ENCODE measurements at places on chromosomes 5 and 9.

DNA sequence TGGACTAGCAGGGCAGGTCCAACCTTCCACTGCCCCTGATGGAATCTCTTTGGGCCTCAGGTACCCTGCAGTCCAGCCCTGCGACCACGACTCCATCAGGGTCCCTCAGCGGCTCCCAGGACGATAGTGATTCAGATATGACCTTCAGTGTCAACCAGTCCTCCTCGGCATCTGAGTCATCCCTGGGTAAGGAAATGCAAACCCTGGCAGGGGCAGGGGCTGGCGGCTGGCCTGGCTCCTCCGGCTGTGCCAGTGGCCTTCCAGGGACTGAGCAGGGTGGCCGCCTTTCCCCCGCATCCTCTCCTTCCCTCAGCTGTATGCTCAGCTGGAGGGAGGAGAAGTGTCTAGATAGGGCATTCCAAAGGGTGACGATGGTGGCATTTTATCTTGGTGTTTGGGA, 45.0 kb downstream of the NEURL1B start:
- no peak for DNase-seq

- DNase-seq = no peak
Observed at GRCh38 chr5:149453618-149454415, 74.7 kb upstream of the IL17B start.

DNA sequence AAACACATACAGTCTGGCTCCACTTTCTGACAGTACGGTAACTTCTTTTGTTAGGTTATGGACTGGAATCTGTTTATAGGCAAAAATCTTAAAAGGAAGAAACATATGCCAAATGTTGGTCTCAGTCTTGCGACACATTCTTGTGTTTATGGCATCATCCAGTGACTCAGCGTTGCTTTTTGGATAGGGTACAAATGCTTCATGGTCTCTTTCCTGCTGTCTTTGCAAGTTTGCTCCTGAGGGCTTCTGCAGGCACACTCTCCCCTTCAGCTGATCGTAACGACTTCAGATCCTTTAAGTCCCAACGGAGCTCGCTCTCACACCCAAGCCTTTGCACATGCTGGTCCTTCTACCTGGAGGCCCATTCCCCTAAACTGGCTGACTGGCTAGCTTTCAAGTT, 23.6 kb upstream of the TNFSF8 start:
- peak; percentile 67 for DNase-seq

- no peak for DNase-seq
Observed at GRCh38 chr5:179732918-179733771, 523 bp downstream of the MAML1 start.

DNA sequence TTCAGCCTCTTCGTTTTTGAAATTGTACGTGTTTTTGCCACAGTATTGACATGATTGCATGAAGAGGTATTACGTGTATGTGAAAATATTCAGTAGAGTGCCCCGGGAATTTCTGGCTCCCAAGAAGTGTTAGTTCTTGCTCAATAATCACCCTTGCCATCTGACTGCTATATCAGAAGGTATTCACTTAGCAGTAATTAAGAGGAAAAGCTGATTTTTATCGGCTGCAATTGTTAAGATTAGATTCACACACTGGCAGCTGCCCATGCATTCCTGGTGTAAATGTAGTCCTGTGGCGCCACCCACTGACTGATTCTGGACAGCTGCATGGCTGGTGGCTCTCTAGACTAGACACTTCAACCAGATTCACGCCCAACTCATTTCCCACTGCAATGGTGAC, 440.1 kb upstream of the ADAMTS16 start:
- DNase-seq = peak; percentile 2

DNA sequence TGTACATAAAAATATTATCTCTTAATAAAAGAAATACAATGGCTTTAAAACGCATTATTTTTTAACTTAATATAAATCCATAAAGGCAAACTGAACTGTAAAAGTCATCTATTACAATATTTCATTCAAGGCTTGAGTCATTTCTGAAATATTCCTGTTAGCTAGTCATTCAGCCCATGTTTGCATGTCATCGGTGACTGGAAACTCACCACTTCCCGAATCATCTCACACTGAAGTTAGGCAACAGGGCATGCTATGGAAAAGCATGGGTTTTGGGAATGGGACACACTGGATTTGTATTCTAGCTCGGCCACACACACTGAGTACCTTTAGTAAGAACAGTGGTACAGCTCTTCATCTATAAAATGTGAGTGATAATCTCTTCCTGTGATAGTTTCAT, 691.1 kb upstream of the C9orf72 start:
- peak; percentile 50 for DNase-seq

GRCh38 chr9:104977580-104977979, 49.6 kb upstream of the ABCA1 start:
- no peak for DNase-seq

- DNase-seq = no peak
Observed at GRCh38 chr5:113378081-113378480, 56.7 kb downstream of the TSSK1B start.

GRCh38 chr9:72985746-72986145, 32.9 kb upstream of the ALDH1A1 start:
- DNase-seq = no peak

Data from skeletal muscle cell (primary cell).